ENCODE measurements at places on chromosomes 3 and 15.

GRCh38 chr15:100740138-100740537 lies 137.7 kb downstream of the ASB7 start:
- DNase-seq = no peak

DNA sequence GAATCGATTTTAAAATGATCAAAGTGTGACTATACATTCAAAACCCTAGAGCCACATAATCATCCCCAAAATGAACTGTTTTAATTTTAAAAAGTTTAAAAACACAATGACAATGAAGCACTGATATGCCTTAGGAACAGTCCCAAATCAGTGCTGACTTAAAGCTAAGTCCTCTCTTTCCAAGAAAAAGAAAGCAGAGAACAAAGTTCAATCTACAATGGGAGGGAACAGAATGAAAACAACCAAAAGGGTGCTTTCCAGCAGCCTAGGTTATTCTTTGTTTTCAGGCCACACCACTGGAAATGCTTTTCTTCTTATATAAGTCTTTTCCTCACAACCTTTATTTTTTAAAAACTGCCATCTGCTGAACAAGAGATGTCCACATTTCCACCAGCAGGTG lies 7.2 kb upstream of the STIMATE start:
- DNase-seq = no peak

DNA sequence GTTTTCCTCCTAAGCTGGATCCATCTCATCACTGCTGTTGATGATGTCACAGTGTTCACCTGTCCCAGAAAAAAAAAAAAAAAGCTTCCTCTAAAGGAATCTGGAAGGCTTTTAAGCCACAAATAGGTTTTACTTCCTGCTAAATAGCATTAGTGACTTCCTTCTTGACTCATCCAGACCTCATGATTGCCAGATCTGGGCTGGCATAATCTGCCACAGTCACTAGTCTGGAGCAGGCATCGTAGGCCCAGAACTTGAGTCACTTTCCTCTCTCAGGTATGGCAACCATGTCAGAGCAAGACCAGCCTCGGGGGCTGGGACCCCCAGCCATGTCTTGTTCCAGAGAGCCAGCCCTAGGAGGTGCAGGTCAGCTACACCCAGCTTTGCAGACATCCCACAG lies 266.5 kb upstream of the CADM2 start:
- DNase-seq = no peak

DNA sequence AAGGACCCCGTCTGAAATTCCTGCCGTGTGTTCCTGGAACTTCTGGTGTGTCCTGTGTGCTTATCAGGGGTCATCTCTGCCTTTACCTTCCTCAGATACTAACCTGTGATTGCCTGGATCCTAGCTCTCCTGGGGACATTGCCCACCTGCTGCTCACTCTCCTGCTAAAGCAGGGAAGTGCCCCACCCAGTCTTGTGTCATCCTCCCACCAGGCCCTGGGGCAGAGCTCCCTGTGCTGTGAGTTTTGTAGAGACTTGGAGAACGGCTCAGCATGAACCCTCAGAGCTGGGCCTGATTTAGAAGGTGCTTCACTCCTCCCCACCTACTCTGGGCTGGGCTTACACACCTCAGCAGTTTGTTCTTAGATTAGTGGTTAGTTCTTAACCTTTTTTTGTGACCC lies 3.8 kb upstream of the TMEM44 start:
- no peak for DNase-seq

- DNase-seq = no peak
Measured at GRCh38 chr3:58574106-58574505, 3.1 kb downstream of the FAM107A start.

- DNase-seq = no peak
Measured at GRCh38 chr3:190375246-190375645, 12.7 kb upstream of the CLDN16 start.

GRCh38 chr15:32956006-32956405 lies 238.2 kb downstream of the GREM1 start:
- DNase-seq = no peak

Data from NCI-H345 (cell line).